Cerebellum (tissue), 4 donors: ENCODE measurements at places on chromosomes 5 and 9. TPM values are rescaled to one million over a fixed set of nuclear protein-coding genes. Genes with fewer than 3 reads are reported as not detected.

CENPH gene
- 12.2 TPM for total RNA-seq

DNA sequence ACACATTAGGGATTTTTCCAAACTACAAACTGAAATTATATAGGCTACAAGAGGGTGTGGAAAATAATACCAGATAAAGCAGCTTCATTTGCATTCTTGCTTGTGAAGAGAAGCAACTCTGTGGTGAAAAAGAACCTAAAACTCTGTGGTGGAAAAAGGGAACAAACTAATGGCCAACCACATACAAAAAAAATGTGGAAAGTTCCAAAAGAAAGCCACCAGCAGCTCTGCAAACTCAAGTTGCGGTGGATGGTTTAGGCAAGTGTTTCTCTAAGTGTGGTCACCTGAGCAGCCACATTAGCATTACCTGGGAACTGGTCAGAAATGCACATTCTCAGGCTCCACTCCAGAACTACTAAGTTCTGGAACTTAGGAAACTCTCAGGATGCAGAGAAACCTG, 586.4 kb downstream of the ACTL7B start:
- no peak for DNase-seq

- DNase-seq: no peak
Observed at GRCh38 chr5:90135779-90136378, 273.7 kb downstream of the CETN3 start.

GRCh38 chr5:52789378-52789777, 1.7 kb downstream of the ITGA1 start:
- no peak for DNase-seq

DNA sequence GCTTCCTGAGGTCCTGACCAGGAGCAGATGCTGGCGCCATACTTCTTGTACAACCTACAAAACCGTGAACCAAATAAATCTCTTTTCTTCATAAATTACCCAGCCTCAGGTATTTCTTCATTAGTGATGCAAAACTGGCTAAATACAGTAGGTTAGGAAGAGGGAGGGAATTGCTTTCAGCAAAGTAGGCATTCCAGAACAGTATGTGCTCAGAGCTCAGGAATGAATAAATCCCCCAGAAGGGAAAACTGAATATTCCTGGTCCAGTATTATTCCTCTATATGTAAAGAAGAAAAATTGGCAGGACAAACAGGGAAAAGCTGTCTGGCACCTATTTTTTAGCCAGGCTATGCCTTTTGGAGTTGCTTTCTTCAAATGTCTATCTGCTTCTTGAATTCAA, 577.1 kb downstream of the PSAT1 start:
- DNase-seq: no peak

PCDHGB1 gene
- total RNA-seq: 16.8 TPM

- no peak for DNase-seq
Observed at GRCh38 chr5:130068988-130069387, 164.7 kb downstream of the CHSY3 start.
